ENCODE measurements at places on chromosomes 6 and 20.

GRCh38 chr20:63178889-63179686, 36.8 kb downstream of the YTHDF1 start:
- no peak for DNase-seq

- no peak for DNase-seq
Measured at GRCh38 chr6:36555750-36556252, 8.5 kb upstream of the STK38 start.

DNA sequence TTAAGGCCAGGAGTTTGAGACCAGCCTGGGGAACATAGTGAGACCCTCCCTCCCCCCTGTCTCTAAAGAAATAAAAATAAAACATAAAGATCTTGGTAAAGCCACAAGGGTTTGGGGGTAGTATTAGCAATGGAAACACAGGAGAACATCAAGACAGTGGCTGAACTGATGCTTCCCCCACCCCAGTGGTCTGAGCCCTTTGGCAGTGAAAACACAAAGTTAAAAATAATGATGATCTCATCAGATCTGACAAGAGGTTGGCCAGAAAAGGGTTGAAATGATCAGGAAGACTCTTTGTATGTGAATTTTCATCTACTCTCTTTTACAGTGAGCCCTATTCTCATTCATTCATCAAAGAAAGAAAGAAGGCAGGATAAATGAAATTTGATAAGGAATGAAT, 93.7 kb downstream of the KCNB1 start:
- DNase-seq: no peak

- no peak for DNase-seq
Measured at GRCh38 chr6:157450931-157451742, 70.1 kb downstream of the ZDHHC14 start.

GRCh38 chr20:36941401-36941835, 10.1 kb downstream of the SAMHD1 start:
- DNase-seq: no peak

- DNase-seq: no peak
Measured at GRCh38 chr6:43499028-43499815, 10.9 kb downstream of the LRRC73 start.

GRCh38 chr6:67300430-67301040, 1334.5 kb upstream of the ADGRB3 start:
- no peak for DNase-seq

GRCh38 chr20:59253779-59254319, 46.6 kb upstream of the EDN3 start:
- no peak for DNase-seq

DNA sequence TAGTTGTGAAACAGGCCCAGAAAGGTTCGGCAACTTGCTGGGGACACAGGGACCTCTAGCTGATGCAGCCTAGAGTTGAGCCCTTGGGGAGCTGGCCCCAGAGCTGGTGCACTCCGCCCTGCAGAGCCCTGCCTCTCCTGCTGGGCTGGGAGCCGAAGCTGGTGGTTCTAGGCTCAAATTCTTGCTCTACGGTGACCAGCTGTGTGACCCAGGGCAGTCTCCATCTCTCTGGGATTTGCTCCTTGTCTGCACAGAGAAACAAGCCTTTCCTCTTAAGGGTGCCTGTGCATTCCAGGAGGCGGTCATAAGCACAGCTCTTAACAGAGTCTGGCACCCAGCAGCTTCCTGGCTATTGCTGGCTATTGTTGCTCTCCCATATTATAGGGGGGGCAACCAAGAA, 47.4 kb downstream of the RBM38 start:
- DNase-seq: peak; percentile 45

DNA sequence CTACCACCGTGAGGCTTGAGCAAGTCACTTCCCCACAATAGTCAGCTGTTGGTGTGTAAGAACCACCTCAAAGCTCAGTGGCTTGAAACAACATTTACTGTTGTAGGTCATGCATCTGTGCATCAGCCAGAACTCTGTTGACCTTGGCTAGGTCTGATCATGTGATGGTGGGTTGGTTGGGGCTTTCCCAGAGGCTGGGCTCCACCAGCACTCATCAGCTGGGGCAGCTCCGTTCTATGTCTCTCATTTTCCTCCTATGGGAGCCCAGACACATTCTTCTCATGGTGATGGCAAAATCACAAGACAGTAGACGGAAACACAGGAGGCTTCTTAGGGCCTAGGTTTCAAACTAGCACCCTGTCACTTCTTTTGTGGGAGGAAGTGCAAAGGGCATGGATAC, 42.8 kb upstream of the PSMF1 start:
- DNase-seq: no peak

GRCh38 chr6:16681260-16681873, 79.9 kb downstream of the ATXN1 start:
- no peak for DNase-seq
